Stimulated activated CD8-positive, alpha-beta memory T cell treated with anti-CD3 and anti-CD28 coated beads, Interleukin-4, amount 100 ng/mL, for 1 hour (primary cell): ENCODE measurements at places on chromosomes 1 and 21.

DNA sequence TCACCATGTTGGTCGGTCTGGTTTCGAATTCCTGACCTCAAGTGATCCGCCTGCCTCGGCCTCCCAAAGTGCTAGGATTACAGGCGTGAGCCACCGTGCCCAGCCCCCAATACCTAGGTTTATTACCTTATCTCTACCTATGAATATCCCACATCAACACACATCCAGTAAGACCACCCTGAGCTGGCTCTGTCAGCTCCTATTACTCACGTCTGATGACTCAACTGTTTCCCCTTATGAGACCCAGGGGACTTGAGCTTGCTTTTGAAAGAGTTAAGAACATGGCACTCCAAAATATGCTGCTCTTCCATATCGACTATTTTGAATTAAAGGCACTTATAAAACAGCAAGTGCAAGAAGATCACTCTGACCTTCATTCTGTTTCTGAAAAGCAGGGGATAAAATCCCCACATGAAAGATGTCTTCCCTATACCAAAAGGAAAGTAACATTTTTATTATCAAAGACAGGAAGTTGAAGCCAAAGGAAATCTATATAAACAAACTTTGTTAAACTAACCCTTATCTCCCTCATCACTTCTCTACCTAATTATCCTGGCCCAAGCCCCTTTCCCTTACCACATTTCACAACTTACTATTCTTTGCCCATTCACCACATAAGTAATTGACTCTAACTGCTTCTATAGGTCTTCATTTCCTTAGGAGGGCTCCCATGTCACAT lies 41.3 kb upstream of the OSBPL9 start:
- no peak for DNase-seq

- DNase-seq: no peak
Measured at GRCh38 chr21:37074546-37074945, 1.5 kb downstream of the TTC3 start.

DNA sequence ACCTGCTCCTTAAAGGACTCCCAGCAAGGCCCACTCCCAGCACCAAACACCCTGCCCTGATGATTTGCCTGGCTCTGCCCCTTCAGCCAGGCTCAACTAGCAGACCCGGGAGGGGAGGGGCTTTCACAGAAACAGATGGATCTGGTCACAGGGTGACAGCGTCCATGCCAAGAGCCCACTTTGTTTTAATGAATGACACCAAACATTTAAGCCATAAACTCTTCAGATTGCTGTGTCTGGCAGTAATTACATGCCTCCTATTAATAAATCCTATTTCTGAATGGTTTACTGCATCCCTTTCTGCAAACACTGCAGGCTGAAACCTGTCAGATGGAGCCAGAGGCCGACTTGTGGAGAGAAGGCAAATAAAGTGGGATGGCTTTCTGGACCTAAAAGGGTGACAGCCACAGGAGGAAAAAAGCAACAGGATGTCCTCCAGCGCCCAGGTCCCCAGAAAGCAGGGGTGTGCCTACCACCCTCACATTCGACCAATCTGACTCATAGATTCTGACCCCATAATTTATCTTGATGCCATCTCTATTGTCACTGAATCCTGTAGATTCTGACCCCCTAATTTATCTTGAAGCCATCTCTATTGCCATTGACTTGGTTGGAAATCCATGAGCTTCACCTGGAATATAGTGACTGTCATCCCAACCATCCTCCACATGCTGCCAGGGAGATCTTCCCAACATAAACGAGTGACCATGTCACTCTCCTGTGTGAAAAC lies 200.9 kb downstream of the PLPP3 start:
- DNase-seq: no peak

DNA sequence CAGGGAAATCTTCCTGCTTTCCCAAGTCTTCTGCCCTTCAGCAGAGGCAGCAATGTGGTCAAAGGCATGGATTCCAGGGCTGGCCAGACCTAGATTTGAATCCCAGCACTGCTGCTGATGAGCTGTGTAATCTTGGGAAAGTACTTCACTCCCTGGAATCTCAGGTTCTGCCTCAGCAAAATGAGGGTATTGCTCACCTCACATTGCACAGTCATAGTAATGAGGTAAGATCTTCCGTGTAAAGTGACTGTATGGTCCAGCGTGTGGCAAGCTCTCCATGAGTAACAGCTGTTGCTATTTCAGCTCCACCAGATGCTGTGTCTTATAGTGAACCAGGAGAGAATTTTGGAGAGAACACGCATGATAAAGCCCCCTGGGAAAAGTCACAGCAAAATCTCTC lies 56.1 kb upstream of the F3 start:
- DNase-seq: no peak

- no peak for DNase-seq
Measured at GRCh38 chr1:175136246-175136645, 56.3 kb downstream of the KIAA0040 start.
